Trophoblast cell (in vitro differentiated cells and primary cell): ENCODE measurements at places on chromosomes 1 and 21.

DNA sequence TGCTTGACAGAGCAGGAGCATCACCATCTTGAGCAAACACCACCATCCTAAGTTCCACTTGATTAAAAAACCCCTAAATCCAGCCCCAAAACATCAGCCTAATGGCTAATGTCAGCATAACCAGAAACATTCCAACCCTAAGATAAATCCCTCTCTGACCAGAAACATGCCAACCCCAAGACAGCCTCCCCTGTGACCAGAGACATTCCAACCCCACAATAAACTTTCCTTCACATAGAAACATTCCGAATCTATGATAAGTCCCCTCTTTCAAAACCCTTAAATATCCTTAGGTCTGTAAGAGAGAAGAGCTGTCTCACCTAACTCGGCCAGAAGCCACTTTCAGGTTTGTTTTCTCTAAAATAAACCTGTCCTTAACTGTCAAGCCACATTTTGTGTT, 17.4 kb upstream of the SLC2A5 start:
- DNase-seq: no peak

DNA sequence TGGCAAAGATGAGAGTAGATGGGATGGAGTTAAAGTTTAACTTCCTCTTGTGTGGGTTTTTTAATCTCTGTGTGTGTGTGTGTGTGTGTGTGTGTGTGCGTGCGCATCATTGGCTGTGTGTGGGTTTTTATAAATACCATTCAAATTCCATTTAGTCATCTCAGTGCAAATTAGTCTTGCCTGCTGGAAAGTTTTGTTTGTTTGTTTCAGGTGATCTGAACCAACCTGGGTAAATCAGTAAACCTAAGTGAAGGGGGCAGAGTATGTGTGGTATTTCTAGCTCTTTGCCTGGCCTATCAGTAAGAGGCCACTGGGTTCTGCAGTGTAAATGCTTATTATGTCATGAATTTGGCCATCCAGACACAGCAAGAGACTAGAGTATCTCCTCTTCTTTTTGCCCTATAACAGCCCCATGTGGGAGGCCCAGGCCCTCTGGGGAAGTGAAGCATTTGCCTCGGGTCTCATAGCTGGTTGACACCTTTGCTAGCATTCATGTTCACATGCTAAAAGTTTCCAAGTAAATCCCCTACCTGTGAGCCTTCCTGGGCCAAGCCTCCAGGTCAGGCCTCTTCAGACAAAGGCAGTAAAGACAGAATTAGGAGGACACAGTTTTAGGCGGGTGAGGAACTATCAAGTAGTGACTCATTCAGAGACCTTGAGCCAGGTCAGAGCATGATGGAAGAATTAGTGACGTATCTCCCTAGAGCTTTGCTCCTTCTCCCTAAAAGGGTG, 14.7 kb downstream of the INTS3 start:
- DNase-seq: no peak

DNA sequence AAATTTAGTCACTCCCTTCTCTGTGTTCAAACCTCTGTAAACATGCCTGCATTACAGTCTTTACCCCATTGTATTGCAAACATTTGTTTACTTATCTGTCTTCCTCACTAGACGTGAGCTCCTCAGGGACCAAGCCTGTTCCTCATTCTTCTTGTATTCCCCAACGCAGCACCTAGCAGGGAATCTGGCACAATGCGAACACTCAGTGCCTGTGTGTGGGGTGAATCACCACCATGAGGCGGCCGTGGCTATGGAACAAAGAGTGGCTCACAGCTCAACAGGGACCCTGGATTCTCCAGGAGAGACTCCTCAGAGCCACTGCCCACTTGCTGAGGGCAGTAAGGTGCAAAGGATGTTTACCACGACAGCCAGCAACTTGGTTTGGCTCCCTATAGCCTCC, 95.9 kb downstream of the DDX20 start:
- no peak for DNase-seq

DNA sequence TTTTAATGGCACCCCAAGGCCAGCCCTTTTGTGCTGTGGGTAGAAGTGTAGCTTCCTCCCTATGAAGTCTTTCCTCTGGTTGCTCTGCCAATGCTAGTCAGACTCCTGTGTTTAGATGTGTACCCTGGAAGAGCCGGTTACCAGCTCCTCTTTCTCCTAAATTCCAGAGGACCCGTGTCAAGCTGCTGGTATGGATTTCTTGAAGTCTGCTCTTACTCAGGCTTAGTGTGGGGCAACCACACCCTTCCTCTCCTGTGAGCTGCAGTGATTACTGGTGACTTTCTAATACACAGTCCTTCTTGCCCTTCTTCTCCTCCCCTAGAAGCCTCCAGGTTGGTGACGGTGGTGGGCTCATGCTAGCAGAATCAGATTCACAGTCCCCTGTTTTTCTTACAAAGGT, 74.1 kb upstream of the AKT3 start:
- peak; percentile 94 for DNase-seq

GRCh38 chr1:85316321-85316720, 39.9 kb upstream of the BCL10 start:
- DNase-seq: no peak

GRCh38 chr1:164876398-164877116, 317.6 kb downstream of the PBX1 start:
- no peak for DNase-seq

- no peak for DNase-seq
Observed at GRCh38 chr1:106986603-106987002, 69.9 kb upstream of the PRMT6 start.

DNA sequence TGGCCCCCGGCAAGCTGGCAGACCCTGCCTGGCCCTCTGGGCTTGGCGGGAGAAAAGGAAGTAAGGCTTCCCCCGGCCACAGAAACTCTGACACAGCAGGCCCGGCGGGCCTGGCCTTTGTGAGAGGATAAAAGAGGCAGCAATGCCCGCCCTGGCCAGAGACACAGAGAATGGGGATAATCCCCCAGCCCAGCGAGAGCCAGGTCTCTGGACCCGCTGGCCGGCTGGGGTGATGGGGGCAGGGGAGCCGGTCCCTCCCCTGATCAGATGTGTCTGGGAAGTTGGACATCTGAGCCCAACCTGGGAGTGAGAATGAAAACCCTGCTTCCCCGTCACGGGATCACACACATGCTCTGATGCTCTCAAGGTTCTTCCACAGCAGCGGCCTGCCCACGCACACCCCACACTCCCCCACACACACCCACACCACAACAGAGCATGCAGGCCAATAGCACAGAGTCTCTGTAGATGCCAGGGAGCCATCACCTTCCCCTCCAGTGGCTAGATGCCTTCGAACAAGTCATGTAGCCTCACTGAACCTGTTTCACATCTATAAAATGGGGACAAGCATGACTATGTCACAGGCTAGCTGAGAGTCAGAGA, 4.2 kb downstream of the RSPO1 start:
- no peak for DNase-seq

DNA sequence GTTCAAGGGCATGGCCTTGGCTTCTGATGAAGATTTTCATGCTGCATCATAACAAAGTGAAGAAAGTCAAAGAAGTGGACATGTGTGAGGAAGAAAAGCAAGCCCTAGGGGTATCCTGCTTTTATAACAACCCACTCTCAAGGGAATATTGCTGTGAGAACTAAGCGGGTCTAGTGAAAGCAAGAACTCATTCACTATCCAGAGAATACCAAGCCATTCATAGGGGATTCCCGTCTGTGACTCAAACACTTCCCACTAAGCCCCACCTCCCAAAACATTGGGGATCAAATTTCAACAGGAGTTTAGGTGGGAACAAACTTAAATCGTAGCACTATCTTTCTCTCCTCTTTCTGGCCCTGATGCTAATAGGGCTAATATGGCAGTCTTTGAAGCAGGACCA, 98.5 kb upstream of the CTTNBP2NL start:
- no peak for DNase-seq

DNA sequence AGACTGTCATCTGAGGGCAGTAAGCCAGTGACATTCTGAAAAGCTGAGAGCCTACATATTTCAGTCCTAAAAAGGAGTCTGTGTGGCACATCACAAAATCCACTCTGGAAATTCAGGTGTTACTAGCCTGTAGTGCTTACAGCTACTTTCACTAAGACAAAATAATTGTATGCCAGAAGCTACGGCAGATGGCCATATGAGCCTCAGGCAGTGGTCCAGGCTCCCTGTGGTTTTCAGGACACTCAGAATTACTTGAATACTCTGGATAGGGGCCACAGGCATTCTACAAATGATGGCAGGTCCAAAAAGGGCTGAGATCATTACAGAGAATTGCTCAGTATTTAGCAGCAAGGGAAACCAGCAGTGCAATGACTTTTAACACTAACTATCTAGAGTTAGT, 527.1 kb downstream of the MRPL39 start:
- peak; percentile 0 for DNase-seq

DNA sequence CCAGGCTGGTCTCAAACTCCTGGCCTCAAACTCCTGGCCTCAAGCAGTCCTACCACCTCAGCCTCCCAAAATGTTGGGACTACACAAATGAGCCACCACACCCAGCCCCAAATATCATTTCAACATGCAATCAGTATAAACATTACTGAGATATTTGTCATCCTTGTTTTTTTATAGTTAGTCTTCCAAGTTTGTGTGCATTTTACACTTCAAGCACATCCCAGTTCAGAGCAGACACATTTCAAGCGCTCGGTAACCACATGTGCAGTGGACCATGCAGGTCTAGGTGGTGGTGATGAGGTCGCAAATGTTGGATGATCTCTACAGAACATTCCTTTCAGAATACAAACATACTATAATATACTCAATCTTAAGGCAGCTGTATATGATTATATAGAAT, 23.8 kb upstream of the APP start:
- DNase-seq: no peak

GRCh38 chr1:32438136-32438535, 26.7 kb upstream of the ZBTB8B start:
- peak; percentile 71 for DNase-seq

DNA sequence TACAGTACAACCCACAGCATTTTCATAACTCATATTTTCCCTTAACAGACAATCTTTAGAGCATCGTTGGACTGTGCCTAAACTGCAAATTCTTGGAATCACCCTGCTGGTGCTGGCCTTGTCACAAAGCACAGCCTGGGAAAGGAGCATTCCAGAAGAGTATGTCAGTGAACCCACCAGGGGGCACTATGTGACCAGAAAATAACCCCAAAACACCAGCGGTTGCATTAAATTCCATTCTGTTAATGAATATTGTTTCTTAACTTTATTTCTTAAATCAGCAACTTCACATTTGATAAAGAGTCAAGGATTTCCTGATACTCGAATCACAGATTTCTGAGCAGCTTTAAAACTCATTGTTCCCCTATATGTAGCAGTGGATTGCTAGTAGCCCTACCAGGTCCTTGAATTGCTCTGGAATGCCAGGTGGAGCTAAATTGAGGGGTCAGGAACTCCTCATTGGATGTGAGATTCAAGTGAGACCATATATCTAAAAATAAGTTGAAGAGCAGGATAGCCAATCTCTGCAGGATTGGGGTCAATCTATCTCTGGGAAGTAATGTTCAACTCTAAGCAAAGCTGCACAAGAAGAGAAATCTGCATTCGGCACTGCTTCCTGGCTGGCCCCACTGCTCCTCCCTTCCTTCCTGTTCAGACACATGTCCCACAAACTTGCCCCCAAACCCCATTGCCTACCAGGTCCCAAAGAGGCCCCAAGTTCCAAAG, 12.7 kb upstream of the RAB4A start:
- peak; percentile 64 for DNase-seq

DNA sequence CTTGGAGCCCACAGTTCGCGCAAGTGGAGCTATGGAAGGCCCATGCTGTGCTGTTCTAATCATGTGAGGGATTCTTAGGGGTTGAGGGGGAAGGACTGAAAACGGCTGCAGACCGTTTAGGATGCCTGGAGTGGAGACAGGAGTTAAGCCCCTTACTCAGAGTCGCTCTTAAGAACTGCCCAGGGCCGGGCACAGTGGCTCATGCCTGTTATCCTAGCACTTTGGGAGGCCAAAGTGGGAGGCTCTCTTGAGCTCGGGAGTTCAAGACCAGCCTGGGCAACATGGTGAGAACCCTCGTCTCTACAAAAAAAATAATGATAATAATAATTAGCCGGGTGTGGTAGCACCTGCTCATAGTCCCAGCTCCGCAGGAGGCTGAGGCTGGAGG, 1.1 kb downstream of the ZNF672 start:
- DNase-seq: no peak

- DNase-seq: no peak
Observed at GRCh38 chr1:109559995-109560394, 11.6 kb downstream of the GNAI3 start.

GRCh38 chr1:76033800-76034475, 40.6 kb upstream of the ST6GALNAC3 start:
- no peak for DNase-seq

DNA sequence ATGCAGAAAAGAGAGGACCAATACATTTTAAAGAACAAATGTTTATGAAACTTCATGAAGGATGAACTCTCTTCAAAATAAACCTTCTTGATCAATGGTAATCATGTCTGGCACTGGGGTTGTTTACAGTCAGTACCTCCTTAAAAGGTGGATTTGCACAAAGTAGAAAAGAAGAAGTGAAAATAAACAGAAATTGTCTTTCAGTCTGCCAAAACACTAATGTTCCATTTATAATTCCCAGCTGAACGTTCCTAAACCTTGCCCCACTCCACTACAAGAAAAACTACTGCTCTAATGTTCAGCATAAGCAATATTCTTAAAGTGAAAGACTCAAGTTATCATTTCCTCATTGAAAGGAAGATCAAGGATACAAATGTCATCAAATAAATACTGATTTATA, 86.2 kb downstream of the EIF4G3 start:
- no peak for DNase-seq
